ENCODE measurements at places on chromosomes 5 and 9.

DNA sequence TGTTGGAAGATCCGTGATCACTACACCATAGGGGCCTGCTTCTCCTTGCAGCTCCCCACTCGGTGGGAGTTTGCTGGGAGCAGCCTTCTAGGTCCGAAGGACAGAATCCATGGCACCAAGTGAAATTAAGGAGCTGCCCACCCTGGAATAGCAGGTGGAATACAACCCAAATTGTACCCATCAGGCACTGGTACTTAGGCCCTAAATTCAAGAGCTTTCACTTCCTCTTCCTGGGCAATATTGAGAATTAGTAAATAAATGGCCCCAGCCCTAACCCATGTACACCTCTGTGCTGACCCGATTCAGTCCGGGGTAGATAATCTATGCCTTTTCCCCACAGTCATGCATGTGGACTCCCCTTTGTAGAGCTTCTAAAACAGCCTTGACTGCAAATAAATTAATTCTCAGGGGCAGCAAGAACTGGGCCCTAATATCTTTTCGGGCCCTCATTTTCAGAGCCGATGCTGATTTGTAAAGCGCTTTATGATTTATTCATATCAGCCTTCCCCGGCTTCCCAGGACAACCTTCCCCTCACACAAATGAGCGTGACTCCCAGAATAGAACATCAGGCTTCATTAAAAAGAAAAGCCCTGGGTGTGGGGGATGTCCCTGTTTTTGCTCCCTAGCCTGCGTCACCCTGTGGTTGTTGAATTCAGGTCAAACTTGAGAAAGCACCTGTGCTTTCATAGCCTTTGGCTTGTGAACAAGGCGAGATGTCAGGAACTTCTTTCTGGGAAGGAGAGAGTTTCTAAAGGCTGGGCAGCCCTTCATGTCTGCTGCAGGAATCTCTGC lies 126.1 kb upstream of the TBC1D2 start:
- DNase-seq = no peak

GRCh38 chr9:105361873-105362272 lies 86.0 kb upstream of the FSD1L start:
- no peak for DNase-seq

- DNase-seq = no peak
Observed at GRCh38 chr5:94945656-94946055, 327.2 kb downstream of the SLF1 start.

DNA sequence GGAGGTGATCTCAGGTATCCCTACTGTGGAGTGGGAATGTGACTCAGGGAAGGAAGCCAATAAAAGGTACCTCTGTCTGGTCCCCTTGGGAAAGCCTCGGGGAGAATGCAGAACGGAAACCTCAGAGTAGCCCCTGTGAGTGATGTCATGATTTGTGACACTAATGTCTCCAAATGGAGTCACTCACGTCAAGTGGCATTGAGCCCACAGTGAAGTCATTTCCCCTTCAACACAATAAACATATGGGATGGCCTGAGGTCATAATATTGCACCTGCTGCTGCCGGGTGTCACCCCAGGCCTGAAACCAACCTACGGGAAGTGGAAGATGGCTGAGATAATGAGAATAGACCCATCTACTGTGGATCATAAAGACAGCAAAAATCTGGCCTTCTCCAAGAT lies 75.9 kb upstream of the GOLM1 start:
- no peak for DNase-seq

DNA sequence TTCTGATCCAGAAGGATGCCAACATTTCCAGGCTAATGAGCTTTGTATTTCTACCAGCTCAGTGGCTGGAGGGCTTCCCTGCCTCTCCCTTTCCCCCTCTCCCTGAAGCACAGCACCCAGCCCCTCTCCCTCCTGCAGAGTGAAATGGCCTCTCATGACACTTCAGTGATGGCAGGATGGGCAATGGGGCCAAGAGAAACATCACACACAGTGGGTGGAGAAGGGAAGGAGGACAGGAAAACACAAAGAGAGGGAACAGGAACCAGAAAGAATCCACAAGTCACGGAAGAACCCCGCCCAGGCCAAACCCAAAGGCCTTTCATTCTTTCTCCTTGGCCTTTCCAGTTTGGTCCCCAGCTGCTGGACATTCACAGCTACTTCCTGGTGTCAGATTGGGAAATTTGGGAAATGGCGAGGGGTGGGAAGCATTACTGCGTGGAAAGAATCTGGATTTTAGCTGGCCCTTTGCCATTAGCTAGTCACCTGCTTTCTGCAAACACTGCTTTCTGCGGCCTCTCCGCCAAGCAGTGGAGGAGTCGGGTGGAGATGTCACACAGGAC lies 82.6 kb downstream of the GLDC start:
- no peak for DNase-seq

DNA sequence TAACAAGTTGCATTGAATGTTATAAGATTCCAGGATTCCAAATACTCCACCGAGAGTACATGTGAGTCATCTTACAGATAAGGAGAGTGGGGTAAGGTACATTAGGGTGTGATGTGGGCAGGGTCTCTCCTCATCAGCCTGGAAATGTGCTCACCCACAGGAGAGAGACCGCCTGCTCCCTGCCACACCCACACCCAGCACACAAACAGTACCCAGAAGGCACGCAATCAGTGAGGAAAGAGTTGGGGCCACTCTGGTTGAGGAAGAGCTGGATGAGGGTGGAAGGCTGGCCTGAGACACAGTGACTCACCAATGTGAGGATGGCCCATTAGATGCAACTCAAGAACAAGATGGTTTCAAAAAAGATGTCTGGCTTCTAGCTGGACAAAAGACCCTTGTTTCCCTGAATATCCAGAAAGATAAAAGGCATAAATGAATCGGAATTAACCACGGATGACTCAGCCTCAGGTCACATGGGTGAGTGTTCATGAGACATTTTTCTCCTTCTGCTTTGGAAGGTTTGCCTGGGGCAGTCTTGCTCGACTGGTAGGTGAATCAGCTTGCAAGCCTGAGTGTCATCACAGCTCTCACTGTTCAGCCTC lies 51.1 kb upstream of the LHFPL2 start:
- peak; percentile 70 for DNase-seq

- no peak for DNase-seq
Observed at GRCh38 chr9:128120061-128120740, 7.3 kb downstream of the PTGES2 start.

DNA sequence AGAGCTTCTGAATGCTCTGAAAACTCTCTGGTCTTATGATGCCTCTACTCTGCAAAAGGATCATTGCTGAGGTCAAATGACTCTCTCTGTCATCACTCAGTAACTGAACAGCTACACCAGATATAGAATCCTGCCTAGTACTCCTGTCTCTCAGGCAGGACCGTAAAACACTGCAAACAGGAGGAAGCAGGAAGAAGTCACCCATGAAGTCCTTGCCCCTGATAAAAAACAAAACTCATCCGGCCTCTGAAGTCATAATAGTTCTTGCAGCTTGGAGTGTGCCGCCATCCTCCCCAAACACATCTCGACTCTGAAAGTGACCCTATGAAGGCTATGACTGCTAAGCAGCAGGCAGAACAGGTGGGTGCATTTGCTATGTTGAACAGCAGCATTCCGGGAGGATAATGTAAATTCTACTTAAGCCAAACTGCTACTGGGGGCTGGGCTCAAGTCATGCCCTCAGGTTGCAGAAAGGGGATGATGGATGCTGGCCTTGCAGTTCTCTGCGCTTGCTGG lies 81.9 kb upstream of the FAM169A start:
- no peak for DNase-seq

GRCh38 chr5:150625164-150625535 lies 15.3 kb upstream of the SYNPO start:
- no peak for DNase-seq

GRCh38 chr5:59038798-59039295 lies 456.0 kb downstream of the RAB3C start:
- DNase-seq = no peak

DNA sequence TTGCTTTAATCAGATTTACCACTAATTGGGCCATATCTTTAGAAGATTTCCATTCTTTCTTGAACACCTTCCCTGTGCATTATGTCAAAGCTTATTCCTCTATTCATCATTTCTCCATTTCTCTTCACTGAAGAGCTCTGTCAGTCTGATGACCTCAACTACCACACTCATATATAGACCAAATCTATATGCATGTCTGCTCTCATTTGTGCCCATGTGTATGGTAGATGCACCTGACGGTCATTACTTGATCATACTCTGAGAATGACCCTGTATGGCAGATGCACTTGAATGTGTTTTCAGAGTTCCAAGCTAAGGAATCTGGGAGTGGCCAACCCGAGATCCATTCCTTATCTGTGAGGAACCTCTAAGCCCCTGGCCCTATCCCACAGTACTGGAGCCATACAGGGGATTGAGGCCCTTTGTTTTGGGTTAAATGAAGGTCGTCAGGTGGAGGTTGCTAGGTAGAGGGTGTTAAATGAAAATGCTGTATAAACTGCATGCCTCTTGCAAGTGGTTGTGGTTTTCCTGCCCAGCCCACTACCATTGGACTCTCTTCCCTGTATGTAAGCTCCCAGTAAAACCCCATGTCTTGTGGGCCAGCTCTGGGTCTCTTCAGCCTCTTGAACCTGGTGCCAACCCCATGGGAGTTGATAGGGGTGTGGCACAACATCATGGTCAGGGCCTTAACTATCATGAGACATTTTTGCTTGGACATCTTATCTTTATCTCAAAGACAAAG lies 229.5 kb downstream of the KIAA0825 start:
- DNase-seq = no peak

- no peak for DNase-seq
Observed at GRCh38 chr9:37248651-37249163, 128.3 kb downstream of the ZCCHC7 start.

- DNase-seq = no peak
Observed at GRCh38 chr9:26462751-26463150, 429.9 kb downstream of the CAAP1 start.

DNA sequence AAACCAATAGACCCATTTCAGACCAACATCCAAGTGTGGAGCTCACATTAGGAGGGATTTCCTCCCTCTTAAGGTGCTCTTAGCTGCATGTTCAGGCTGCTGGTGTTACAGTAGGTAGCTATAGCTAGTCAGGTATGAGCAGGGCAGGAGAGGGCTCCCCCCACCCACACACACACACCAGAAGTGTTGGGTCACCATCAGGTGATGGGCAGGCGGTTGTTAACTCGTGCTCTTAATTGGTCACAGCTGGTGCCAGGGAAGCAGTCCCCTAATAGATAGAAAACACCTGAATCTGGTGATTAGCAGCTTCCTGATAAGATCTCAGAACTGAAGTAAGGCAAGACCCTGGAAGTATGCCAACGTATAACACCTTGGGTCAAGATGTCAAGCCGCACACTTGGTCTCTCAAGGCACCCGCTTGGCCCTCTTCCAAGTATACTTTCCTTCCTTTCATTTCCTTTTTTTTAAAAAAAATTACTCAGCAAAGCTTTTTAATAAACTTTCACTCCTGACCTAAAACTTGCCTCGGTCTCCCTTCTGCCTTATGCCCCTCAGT lies 532.4 kb downstream of the DNAH5 start:
- DNase-seq = no peak

GRCh38 chr5:85814596-85814995 lies 803.1 kb upstream of the COX7C start:
- peak; percentile 59 for DNase-seq

GRCh38 chr5:14081791-14082190 lies 61.4 kb upstream of the TRIO start:
- no peak for DNase-seq

- DNase-seq = no peak
Observed at GRCh38 chr9:14214693-14215092, 99.2 kb downstream of the NFIB start.

DNA sequence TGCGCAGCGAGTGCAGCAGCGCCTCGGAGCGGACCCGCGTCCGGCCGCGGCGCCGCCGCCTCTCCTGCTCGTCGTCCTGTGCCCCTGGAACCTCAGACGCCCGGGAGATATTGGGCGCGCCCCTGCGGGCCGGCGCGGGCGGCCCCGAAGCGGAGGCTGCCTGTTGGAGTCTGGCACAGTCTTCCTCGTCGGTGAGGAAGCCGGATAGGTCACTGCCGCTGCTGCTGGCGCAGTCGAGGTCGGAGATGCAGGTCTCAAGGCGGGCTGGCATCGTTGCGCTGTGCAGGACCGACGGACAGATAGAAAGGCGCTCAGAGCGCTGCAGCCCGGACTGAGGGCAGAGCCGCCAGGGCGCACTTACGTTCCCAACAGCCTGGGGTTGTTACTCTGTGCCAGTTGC lies 344 bp downstream of the NEUROG1 start:
- no peak for DNase-seq

DNA sequence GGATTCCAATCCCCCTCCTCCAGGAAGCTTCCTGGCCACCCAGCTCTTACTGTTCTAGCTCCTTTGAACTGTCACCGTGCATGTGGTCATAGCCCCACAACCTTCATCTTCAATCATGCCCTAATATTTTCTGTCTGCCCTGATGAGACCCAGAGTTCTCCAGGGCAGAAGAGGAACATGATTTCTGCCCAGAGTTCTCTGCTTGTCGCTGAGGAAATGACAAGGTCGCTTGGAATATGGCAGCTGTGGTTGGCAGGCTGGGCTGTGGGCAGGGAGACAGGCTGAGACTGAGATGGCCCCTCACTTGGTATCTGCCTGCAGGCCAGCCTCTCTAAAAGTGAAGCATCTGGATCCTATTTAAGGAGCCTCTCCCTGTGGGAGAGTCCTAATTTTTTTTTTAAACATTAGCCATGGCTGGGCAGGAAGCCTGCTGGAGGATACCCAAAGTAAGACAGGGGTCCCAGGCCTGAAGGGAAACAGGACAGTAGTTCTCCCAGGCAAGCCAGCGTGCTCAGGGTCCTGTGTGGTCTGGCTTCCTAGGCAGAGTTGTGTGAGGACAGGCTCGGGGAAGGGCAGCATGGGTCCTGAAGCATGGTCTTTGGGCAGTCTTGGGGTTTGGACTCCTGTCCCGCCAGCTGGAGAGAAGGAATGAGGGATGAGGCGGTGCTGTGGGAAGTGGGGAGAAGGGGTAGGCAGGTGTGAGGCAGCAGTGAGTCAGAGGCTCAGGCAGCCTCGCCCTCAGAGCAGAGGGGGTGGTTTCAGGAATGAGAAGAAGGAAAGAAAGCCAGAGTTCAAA lies 242.1 kb downstream of the FSTL4 start:
- no peak for DNase-seq

GRCh38 chr5:116572350-116573278 lies 2.0 kb downstream of the SEMA6A start:
- peak; percentile 77 for DNase-seq

DNA sequence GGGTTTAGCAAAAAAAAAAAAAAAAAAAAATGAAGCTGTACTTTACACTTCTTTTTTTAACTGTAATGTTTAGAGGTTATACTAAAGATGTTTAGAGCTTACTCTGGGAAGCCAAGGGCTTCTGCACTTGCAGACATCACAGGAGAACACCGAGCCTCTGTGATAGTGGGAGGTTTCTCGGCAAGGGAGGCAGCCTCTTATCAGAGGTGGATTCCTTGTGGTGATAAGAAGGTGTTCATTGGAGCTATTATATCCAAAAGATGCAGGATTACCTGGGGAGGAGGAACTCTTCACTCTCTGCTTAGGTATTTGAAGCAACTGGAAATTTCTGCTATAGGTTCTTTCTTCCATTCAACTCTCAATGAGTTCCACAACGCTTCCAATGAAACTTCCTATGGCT lies 171.2 kb upstream of the SLC12A2 start:
- no peak for DNase-seq
